ENCODE measurements at places on chromosomes 13 and 19.

DNA sequence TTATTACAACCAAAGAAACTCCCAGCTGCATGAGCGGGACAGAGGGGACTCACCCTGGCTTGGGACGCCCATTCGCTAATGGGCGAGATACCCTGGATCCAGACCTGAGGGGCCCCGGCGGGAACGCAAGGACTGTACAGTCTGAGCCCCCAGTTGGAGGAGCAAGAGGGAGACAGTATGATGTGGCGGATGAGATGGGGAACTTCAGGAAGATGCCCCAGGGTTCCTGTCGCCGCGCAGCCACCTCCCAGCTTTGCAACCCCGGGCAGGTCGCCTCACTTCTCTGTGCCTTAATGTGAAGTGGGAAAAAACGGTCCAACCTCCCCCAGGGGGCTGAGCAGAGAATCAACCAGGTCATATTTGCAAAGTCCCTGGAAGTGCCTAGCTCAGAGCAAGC lies 2.5 kb downstream of the NPAS1 start:
- DNase-seq: no peak

DNA sequence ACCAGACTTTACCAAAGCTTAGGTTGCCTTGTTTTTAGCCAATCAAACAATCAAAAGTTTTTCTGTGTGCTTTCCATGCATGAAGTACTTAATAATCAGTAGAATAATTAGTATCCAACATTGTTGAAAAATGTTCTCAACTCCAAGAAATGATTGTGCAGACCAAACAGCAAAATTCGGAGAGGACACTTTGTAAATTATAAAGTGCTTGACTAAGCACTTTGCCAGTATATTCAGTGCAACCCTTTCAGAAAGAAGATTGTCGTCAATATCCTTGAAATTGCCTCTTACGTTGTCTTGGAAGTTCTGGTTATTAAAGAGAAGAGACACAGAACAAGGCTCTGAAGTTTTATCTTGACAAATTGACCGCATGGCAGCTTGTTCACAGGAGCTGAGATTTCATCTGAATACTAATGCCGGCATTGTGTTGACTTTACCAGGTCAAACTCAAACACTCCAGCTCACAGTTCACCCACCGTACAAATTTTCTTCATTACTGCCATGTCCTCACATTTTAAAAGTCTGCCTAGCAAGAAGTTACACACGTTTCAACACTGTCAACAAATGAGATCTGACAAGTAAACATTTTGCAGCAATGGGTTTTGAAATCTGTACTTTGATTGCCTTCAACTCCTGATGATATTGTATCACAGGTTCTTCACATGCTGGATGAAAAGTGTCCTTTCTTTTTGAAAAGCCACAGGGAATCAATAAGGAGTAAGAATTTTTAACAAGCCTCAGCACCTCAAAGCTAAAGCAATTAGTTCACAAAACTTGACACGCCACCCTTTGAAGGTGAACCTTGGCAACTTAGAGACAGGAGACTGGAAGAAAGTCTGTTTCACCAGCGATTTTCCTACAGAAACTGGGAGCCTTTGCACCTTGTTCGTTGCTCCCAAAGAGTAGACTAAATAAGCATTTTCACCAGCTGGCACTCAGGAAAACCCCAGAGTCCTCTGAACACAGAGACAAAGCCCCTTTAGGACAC lies 150.9 kb downstream of the RFC3 start:
- DNase-seq: no peak

GRCh38 chr19:27720155-27720554 lies 1492.8 kb downstream of the UQCRFS1 start:
- no peak for DNase-seq

GRCh38 chr19:5903624-5904351 lies at the start of gene NDUFA11:
TSS of gene NDUFA11 (minus strand) at chr19:5903790. CDS start at chr19:5903708, 82 bp downstream.
- DNase-seq: peak; percentile 71

- no peak for DNase-seq
These were observed 45.9 kb upstream of the AMER2 start for GRCh38 chr13:25218019-25218418.

DNA sequence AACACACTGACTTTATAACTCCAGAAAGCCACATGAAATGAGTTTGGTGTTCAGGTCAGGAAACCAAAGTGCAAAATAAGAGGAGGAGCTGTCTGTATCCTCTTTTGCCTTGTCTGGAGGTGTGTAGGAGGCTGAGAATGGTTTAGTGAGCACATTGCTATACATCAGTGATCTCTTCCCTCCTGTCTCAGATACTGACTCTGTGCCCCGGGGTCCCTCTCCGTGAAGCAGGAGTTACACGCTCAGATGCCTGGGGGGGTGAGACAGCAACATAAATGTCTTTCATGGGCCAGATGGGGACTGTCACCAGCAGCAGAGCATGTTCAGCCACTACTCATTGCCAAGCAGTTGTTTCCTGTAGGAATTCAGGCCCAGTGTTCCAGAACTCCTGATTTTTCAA lies 285.4 kb downstream of the ATP8A2 start:
- DNase-seq: no peak

DNA sequence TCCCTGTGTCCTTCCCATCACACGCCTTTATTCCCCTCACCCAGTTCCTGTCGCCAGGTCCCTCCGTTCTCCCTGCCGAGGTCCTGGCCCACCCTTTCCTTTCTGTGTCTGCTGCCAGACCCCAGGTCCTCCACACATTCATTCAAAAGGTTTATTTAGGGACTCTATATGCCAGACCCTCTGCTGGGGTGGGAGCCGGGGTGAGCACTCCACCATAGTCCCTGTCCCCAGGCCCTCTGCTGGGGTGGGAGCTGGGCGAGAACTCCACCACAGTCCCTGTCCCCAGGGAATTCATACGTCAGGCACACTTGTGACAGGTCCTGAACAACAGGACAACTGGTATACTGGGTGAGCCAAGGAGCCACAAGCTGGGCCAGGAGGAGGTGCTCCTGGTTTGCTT lies 34.4 kb upstream of the TUBGCP3 start:
- no peak for DNase-seq

GRCh38 chr19:38788478-38789243 lies at the start of gene LGALS7B:
TSS of gene LGALS7B (plus strand) at chr19:38789200. CDS start at chr19:38789227, 27 bp downstream.
- no peak for DNase-seq

- no peak for DNase-seq
These were observed 16.0 kb downstream of the MAG start for GRCh38 chr19:35307931-35308330.

- no peak for DNase-seq
These were observed 91.8 kb upstream of the TSC22D1 start for GRCh38 chr13:44667943-44668342.

DNA sequence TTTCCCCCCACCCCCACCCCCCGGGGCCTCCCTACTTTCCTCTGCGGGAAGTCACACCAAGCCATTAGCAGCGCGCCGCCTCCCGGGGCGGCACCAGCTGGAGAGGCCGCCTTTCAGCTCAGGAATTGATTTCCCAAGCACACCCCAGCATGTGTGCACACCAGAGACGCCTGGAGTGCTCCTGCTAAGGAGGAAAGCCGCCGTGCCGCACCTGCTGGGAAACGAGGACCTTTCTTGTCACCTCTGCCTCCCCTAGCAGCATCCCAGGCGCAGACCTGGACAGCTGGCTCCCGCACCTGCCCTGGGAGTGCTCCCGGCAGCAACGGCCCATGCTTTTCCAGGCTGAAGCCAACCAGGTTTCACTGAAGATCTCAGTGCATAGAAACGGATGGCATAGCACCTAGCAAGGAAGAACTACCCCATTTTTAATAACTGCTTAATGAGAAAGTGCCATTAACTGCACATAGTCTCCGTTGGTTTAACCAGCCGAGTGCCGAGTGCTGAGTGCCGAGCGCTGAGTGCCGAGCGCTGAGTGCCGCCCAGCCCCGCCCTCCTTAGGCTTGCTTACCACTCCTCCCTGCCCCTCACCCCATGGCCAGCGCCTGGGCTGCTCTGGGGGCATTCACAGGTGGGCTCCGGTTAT lies 165.0 kb downstream of the USP12 start:
- DNase-seq: no peak

- DNase-seq: no peak
These were observed 80.3 kb downstream of the RYR1 start for GRCh38 chr19:38513762-38514167.

- peak; percentile 64 for DNase-seq
These were observed 15.3 kb downstream of the RAB3D start for GRCh38 chr19:11324079-11324661.

DNA sequence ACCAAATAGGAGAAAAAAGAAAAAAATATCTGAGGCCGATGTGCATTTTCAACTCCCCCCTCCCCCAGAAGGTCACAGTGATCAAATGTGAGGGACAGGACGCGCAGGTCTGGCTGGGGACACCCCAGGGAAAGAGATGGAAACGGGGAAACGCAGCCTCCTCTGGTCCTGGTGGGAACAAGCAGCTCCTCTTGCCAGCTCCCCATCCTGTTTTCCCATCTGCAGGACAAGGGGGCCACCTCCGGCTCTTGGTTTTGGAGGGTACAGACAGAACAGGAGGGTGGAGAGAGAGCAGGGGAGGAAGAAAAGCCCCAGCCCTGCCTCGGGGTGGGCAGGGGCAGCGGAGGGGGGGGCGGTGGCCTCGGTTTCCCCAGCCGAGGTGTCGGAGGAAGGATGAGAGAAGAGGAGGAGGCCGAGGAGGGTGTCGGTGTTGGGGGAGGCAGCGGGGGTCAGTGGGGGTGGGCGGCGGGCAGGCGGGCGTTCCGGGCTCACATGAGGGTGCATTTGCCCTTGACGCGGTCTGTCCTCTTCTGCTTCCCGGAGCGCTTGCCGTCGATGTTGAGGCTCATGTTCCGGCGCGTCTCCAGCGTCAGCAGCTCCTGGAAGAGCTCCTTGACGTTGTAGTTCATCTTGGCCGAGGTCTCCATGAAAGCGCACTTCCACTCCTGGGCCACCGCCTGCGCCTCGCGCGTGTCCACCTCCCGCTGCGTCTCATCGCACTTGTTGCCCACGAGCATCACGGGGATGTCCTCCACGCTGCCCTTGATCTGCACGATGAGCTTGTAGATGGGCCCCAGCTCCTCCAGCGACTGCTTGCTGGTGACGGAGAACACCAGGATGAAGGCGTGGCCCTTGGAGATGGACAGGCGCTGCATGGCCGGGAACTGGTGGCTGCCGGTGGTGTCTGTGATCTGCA lies 4.2 kb downstream of the DIRAS1 start:
- DNase-seq: no peak

DNA sequence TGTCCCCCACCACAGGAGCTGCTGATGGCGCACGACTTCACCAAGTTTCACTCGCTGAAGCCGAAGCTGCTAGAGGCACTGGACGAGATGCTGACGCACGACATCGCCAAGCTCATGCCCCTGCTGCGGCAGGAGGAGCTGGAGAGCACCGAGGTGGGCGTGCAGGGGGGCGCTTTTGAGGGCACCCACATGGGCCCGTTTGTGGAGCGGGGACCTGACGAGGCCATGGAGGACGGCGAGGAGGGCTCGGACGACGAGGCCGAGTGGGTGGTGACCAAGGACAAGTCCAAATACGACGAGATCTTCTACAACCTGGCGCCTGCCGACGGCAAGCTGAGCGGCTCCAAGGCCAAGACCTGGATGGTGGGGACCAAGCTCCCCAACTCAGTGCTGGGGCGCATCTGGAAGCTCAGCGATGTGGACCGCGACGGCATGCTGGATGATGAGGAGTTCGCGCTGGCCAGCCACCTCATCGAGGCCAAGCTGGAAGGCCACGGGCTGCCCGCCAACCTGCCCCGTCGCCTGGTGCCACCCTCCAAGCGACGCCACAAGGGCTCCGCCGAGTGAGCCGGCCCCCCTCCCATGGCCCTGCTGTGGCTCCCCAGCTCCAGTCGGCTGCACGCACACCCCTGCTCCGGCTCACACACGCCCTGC lies 4.4 kb upstream of the NOP53 start:
- DNase-seq: no peak

GRCh38 chr19:33905473-33905936 lies 108.8 kb downstream of the KCTD15 start:
- no peak for DNase-seq

GRCh38 chr19:48806818-48807589 lies 3.8 kb downstream of the BCAT2 start:
- no peak for DNase-seq

GRCh38 chr13:73240193-73240592 lies 181.4 kb downstream of the KLF5 start:
- DNase-seq: no peak

All from GM12864 (cell line).